ENCODE measurements at places on chromosomes 12 and 14. TPM values are rescaled to one million over a fixed set of nuclear protein-coding genes. Genes with fewer than 3 reads are reported as not detected.

The ZC2HC1C gene
- total RNA-seq = 0.56 TPM

GRCh38 chr14:36935976-36936678, 236.3 kb downstream of the SLC25A21 start:
- DNase-seq = no peak

DNA sequence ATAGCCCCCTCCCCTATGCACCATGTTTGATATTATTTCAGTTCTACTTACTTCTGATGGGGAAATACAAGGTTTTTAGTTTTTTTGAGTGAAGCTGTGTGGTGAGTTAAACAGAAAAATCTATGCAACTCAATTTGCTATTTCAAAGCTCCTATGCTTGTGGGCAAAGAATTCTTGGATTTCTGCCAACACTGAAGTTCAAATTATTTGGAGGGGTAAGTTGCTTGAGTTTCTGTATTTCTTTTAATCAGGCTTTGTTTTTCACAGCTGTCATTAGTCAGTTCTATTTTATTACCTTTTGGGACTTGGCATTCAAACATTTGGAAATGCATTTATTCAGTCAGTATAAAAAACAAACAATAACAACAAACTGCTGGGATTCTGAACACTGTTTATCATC, 407.5 kb upstream of the MGAT4C start:
- DNase-seq = no peak

The ZNF891 gene
- 1.3 TPM for total RNA-seq

The RNASE4 gene
- 191 TPM for total RNA-seq

- DNase-seq = no peak
Observed at GRCh38 chr14:97477353-97477752, 680.2 kb downstream of the VRK1 start.

The IFNG-AS1 gene
- total RNA-seq = not detected

DNA sequence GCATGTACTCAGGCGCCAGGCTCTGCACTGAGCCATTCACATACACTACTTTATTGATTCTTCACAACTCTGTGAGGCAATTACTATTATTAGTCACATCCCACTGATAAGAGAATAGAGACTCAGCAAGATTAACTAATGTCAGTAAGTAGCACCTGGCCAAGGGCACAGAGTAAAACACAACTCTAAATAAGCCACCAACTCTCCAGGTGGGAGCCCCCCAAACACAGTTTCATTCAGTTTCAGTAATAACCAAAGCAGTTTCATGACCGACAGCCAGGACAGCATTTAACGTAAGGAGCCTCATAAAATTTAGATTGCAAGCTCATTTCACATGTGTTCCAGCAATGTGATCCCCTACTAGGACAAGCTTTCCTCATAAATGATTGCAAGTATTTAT, 323.1 kb upstream of the CCDC196 start:
- DNase-seq = no peak

The TBC1D30 gene
- total RNA-seq = 0.79 TPM

GRCh38 chr14:64584190-64584589, 34.4 kb downstream of the PPP1R36 start:
- DNase-seq = no peak

DNA sequence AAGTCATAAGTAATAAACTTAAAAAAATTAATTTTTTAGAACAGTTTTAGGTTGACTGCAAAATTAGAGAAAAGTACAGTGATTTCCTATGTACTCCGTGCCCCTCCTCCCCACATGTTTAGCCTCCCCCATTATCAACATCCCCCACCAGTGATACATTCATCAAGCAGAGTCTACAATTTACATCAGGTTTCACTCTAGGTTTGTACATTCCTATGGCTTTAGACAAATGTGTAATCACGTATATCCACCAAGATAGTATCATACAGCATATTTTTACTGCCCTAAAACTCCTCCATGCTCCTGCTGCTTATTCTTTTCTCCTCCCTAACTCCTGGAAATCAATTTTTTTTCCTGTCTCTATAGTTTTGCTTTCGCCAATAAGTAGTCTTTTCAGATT, 438.7 kb downstream of the LRFN5 start:
- DNase-seq = no peak

DNA sequence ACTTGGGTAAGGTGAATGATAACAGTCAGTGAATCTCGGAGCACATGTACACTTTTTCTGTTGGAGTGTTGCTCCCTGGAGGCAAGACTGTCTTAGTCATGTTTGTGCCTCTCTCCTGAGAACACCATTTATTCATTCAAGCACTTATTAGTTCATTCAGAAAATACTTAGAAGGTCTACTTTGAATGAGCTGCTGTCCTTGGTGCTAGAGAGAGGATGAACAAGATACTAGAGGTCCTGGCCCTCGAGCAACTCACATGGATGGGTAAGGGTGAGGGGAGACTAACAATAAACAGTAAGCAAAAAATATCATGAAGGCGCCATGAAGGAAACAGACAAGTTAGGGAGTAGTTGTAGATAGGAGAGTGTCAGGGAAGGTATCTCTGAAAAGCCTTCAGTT, 17.1 kb upstream of the SAMD4A start:
- no peak for DNase-seq

DNA sequence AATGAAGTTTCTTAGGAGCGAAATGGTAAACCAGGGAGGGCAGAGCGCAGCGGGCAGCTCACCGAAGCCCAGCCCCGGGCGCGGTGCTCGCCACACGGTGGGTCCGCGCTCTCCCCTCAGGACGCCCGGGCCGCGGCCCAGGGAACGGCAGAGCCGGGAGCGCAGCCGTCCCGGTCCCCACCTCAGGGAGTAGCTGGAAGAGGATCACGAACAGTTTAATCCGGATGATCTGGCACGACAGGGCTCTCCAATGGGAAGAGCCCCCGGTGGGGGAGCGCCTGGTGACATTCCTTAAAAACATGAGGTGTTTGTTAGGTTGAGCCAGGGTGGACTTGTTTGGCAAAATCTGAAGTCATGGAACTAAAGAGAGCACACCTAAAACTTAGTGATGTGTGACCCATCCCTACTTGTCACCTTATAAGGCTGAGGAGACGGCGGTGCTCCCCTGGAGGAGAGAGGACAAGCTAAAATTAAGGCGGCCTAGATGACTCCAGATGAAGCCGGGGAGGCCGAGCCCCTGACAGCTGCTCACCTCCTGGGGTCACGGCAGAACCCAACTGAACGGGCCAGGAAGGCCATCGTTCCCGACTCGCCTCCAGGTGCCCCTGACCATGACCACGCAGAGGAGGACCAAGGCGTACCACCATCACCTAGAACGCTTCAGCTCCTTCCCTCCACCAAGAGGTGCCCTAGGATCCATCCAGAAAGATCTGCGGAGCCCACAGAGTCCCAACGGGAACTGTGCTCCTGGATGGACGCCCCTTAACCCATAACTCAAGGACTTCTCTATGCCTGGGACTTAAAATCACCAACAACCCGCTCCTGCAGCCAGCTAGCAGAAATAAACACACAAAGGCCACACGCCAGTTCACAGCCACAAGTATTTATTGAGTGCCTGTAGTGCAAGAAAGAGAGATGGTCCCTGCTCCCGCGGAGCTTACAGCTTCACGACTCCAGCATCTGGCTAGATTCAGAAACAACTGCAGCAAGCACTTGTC, 866 bp upstream of the PITPNM2 start:
- no peak for DNase-seq

The OTX2 gene
- not detected for total RNA-seq

The INTS13 gene
- total RNA-seq = 19.7 TPM

The NOC4L gene
- 7.8 TPM for total RNA-seq

The CD27 gene
- total RNA-seq = 0.67 TPM

Data from liver (tissue), 10 donors.